Activated CD4-positive, alpha-beta memory T cell treated with anti-CD3 and anti-CD28 coated beads for 36 hours (primary cell): ENCODE measurements at places on chromosomes 11 and 22. TPM values are rescaled to one million over a fixed set of nuclear protein-coding genes. Genes with fewer than 3 reads are reported as not detected.

Gene PIK3IP1
- total RNA-seq, result 18.8 TPM

Gene TEX12
- total RNA-seq, result 0.29 TPM

Gene RIMBP3B
- total RNA-seq, result 0.48 TPM

Gene PPP2R1B
- total RNA-seq, result 49.4 TPM

Gene SDHD
- 72.7 TPM for total RNA-seq

Gene EXPH5
- 1.4 TPM for total RNA-seq

Gene NAGA
- total RNA-seq, result 28.9 TPM

Gene MISFA
- 2.2 TPM for total RNA-seq

Gene CELSR1
- 0.36 TPM for total RNA-seq

Gene OVOL1
- total RNA-seq, result not detected

Gene SLC22A8
- not detected for total RNA-seq

Gene CARD18
- total RNA-seq, result not detected

DNA sequence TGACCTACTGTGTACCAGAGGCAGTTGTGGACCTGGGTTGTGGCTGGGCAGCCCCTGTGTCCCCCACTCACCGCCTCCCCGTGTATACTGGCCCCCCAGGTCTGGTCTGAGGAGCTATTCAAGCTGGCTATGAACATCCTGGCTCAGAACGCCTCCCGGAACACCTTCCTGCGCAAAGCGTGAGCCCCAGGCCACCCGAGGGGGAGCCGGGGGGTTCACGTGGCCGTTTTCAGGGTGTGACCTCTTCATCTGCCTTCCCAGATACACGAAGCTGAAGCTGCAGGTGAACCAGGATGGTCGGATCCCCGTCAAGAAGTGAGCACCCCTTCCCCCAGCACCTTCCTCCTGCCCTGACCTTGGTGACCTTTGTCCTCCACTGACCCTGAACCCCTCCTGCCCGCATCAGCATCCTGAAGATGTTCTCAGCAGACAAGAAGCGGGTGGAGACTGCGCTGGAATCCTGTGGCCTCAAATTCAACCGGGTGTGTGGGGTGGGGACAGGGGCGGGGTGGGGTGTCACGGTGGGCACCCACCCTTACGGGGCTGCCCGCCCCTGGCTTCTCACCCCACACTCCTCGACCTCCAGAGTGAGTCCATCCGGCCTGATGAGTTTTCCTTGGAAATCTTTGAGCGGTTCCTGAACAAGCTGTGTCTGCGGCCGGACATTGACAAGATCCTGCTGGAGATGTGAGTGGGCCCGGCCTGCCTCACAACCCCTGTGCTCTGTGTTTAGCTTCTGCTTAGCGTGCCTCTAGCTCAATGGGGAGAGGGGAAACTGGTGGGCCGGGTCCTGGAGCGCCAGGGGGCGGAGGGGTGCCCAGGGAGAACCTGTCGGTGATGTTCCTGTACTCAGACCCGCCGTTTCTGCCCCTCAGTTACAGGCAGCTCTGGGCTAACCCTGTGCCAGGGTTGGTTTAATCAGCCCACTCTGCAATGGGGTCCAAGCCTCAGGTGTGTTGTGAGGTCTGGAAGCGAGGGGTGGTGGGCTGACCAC is 4.1 kb downstream of the PLCB3 start:
- H3K4me1 ChIP-seq, result peaks cover 19% of the 10 kb centered on the region
- H3K27me3 ChIP-seq, result no peaks in the 10 kb centered on the region
- H3K27ac ChIP-seq, result no peak overlapping the region
- H3K4me3 ChIP-seq, result no peak overlapping the region
- H3K36me3 ChIP-seq, result peaks cover 9% of the 10 kb centered on the region
- DNase-seq, result no peak

DNA sequence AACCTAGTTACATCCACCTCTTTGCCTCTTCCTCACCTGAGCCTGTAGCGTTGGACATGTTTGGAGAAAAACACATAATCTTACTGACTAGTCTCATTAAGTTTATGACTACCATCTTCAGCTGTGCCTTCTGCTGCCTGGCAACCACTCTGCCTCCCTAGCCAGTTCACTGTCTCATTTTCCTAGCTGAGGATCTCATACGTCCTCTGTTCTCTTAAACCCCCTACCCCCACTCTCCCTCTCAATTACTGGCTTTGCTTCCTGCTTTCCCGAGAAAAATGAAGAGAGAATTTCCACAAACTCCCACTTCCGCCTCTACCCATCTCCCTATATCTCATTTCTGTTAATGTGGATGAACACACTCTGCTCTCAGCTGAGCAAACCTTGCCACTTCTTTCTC is 239.3 kb upstream of the POU2AF2 start:
- no peak overlapping the region for H3K27ac ChIP-seq
- H3K4me3 ChIP-seq, result no peak overlapping the region
- no peaks in the 10 kb centered on the region for H3K4me1 ChIP-seq
- no peaks in the 10 kb centered on the region for H3K36me3 ChIP-seq
- H3K27me3 ChIP-seq, result peaks cover 6% of the 10 kb centered on the region

DNA sequence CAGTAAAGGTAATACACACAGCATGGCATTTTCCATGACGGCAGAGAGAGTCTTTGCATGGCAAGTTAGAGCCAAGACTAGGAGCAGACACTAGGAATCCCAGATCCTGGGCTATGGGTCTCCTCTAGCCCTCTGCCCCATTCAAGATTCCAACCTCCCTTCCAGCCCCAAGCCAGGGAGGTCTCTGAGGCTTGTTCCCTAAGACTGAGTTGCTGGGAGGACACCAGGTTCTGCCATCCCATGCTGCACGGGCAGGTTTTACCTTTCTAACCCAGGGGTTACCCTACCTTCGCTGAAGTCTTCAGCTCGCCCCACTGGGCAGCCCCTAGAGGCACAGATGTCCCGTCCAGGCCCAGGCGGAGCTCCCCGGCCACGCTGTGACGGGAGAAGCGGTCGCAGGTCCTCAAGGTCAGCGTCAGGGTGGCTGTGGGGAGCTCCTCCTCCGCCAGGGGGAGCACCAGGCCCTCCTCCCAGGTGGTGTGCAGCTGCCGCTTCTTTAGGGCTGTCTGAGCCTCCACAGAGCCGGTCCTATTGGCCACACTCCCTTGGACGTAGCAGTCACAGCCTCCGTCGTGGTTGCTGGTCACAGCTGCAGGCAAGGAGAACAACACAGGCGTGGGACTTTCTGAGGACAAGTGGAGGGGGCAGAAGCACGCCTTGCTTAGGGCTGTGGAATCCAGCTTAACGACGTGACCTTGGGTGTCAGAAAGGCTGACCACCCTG is 33.8 kb downstream of the SYT13 start:
- peaks cover 10% of the 10 kb centered on the region for H3K27me3 ChIP-seq
- no peaks in the 10 kb centered on the region for H3K36me3 ChIP-seq
- no peak overlapping the region for H3K4me3 ChIP-seq
- H3K27ac ChIP-seq, result no peak overlapping the region

DNA sequence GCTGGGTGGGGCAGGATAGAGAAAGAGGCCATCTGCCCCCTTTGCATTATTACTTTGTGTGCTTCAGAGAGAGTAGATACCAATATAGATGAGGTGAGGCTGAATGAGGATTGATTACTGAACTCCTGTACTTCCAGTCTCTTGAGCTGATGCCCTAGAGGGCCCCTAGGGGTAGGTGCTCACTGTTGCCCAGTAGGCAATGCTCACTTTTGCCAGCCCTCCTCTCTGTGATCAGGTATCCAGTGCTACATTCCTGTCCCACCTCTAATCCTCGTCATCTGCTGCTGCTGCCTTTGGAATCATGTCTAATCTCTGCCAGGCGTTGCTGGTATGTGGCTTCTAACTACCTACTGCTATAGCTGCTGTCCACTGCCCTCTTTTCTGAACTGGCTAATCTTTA is 57.2 kb downstream of the CCDC83 start:
- no peak for DNase-seq
- H3K4me1 ChIP-seq, result no peaks in the 10 kb centered on the region
- no peak overlapping the region for H3K27ac ChIP-seq
- H3K4me3 ChIP-seq, result no peak overlapping the region

GRCh38 chr11:1341928-1342524 is 32.6 kb upstream of the TOLLIP start:
- peak; percentile 6 for DNase-seq
- peaks cover 2% of the 10 kb centered on the region for H3K27me3 ChIP-seq
- H3K27ac ChIP-seq, result no peak overlapping the region
- no peaks in the 10 kb centered on the region for H3K4me1 ChIP-seq

- no peaks in the 10 kb centered on the region for H3K4me1 ChIP-seq
- no peak overlapping the region for H3K27ac ChIP-seq
- H3K36me3 ChIP-seq, result no peaks in the 10 kb centered on the region
- no peak for DNase-seq
- H3K4me3 ChIP-seq, result no peak overlapping the region
These were observed 459.3 kb downstream of the BRD1 start for GRCh38 chr22:49368221-49368975.

DNA sequence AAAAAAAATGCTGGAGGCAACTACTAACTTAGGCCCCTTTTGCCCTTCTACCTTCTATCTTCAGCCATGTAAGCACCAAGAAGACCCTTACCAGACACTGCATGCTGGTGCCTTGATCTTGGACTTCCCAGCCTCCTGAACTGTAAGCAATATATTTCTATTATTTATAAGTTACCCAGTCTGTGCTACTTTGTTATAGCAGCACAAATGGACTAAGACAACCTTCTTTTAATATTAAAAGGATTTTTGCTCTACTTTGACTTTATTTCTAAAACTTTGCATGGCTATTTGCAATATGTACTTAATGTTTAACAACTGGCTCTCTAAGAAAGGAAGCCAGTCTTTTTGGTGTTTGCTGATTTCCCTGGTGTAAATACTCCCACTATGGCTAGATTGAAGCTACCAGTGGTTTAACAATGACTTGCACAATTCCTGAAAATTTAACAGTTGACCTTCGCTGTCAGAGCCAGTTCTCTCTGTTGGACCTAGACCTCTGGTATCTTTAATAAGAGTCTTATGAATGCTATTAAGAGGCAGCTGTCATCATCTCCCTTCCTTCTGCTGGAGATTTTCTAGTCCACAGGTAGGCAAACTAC is 25.2 kb downstream of the OR6Q1 start:
- no peaks in the 10 kb centered on the region for H3K36me3 ChIP-seq
- no peaks in the 10 kb centered on the region for H3K4me1 ChIP-seq
- DNase-seq, result no peak
- peaks cover 2% of the 10 kb centered on the region for H3K27me3 ChIP-seq
- H3K27ac ChIP-seq, result no peak overlapping the region

- H3K27me3 ChIP-seq, result no peaks in the 10 kb centered on the region
- H3K27ac ChIP-seq, result no peak overlapping the region
- peaks cover 27% of the 10 kb centered on the region for H3K4me1 ChIP-seq
- H3K4me3 ChIP-seq, result no peak overlapping the region
- H3K36me3 ChIP-seq, result no peaks in the 10 kb centered on the region
These were observed 8.3 kb downstream of the RIN1 start for GRCh38 chr11:66328031-66328301.

DNA sequence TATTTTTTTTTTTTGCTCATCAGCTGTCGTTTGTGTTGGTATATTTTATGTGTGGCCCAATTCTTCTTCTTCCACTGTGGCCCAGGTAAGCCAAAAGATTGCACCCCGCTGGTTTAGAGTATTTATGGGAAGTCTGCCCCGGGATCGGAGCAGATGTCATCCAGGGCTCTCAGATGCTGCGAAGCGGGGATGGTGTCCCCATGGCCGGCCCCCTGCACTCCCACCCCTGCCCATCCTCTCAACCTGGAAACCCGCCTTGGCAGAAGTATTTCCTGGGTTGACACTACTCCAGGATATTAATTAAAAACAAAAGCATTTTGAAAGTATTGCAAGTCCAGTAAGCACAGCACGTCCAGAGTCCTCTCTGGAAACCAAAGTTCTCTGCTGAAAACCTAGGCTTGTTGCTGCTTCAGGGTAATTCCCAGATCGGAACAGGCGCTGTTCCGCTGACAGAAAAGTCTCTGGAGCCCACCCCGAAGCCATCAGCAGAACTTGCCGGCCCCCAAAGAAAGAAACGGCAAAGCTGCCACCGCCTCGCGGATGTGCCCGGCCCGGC is 833 bp downstream of the SCUBE2 start:
- H3K4me3 ChIP-seq, result no peak overlapping the region
- DNase-seq, result no peak
- H3K27me3 ChIP-seq, result peaks cover 55% of the 10 kb centered on the region
- H3K27ac ChIP-seq, result no peak overlapping the region
- H3K36me3 ChIP-seq, result no peaks in the 10 kb centered on the region
- H3K4me1 ChIP-seq, result peaks cover 2% of the 10 kb centered on the region
